ENCODE measurements at places on chromosomes 1 and 21.

DNA sequence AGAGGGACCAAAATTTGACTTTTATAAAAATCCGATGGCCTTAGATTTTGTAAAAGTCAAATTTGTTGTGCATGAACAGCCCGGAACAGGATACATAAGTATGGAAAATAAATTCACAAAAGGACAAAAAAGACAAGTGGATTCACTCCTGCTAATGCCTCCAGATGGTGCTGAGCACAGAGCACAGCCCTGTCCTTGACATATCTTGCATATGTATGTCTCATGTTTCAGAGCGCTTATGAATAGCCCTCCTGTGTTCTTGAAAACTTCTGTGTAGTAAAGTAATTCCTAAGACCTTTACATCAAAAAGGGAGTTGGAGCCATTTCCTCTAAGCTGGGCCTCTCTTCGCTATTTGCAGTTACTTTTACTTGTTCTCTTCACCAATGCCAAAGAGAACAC, 110.7 kb upstream of the RAB3GAP2 start:
- DNase-seq = no peak

DNA sequence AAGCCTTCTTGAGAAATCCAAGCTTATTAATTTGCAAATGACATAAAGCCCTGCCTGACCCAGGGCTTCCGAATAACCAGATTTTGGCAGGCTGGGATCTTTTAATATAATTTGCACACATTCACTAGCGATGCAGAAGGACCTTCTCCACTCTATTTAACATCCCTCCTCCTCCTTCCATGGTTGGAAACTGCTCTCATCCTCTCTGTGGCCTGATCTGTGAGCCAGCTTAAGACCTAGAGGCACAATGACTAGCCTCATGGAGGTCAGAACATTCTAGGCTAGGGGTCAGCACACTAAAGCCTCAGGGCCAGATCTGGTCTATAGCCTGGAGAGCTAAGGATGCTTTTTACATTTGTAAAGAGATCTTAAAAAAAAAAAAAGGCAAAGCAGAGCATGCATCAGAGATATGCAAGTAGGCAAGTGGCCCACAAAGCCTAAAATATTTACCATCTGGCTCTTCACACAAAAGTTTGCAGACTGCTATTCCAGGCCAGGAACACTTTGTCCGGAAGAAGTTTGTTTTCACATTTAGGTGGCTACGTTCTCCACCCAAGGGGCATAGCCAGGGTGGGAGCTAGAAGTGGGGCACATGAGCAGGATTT, 138.2 kb upstream of the HMGB4 start:
- DNase-seq = no peak

DNA sequence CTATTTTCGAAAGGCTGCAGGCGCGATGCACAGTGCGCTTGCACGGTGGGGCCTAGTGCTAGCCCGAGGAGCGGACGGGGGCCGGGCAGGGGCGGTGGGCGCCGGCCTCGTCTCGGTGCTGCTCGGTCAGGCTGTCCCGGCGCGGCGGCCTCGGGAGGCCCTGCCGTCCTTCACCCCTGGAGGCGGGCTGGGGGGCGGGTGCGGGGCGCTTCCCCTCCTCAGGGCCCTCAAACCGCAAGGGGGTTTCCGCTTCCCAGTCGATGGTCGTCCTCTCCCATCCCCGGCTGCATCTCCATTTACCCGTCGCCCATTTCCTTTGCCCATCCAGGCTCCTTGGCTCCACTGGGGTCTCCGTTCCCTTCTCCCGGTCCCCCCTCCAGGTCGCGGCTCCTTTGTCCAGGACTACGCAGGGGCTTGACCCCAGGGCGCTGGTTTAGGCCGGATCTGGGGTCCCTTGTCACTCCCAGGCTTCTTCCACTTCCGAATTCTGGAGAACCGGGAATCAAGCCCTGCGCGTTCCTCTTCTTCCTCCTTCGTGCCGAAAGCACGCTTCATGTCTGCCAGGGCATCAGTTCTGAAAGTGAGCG, 196.3 kb upstream of the LMO4 start:
- no peak for DNase-seq

- DNase-seq = no peak
Measured at GRCh38 chr21:31905503-31906451, 33.0 kb downstream of the HUNK start.

- DNase-seq = no peak
Measured at GRCh38 chr1:198793714-198794113, 154.9 kb downstream of the PTPRC start.

DNA sequence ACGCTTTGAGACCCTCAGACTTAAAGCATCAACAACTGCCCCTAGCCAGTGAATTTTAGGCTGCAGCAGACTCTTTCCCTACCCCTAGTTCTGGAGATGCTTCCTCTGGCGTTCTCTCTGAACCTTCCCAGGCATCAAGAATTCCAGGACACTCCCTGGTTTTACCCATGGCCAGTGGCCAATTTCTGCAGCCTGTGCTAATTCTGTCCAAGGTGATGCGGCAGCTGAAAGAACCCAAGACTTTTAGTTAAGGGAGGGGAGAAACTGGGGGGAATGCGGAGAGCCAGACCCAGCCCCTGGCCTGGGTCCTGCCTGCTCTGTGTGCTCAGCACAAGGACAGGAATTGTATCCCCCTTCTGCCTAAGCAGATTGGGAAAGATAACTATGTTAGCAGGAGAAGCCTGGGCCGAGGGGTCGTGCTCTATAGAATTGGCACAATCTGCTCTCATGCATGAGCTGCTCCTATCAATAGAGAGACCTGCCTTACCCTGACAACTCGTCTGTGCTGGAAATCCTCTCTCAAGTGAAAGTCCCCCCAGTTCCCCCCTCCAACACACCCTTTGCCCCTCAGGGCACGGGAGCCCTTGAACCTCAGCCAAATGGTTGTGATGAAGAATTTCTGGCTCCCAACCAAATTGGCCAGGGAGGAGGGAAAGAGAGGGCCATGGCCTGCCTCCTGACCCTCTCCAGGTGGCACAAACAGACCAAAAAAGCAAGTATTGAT, 5.4 kb upstream of the GJA8 start:
- no peak for DNase-seq

DNA sequence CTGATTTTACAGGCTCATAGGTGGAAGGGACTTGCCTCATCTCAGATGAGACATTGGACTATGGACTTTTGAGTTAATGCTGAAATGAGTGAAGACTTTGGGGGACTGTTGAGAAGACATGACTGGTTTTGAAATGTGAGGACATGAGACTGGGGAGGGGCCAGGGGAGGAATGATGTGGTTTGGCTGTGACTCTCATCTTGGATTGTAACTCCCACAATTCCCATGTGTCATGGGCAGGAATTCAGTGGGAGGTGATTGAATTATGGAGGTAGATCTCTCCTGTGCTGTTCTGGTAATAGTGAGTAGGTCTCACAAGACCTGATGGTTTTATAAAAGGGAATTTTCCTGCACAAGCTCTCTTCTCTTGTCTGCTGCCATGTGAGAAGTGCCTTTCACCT, 20.8 kb downstream of the SCYL3 start:
- no peak for DNase-seq

GRCh38 chr1:24981631-24982005, 51.5 kb upstream of the RUNX3 start:
- DNase-seq = no peak

GRCh38 chr1:89611721-89612120, 21.2 kb upstream of the LRRC8C start:
- no peak for DNase-seq

- DNase-seq = no peak
Measured at GRCh38 chr1:162903246-162903645, 42.3 kb upstream of the CCDC190 start.

DNA sequence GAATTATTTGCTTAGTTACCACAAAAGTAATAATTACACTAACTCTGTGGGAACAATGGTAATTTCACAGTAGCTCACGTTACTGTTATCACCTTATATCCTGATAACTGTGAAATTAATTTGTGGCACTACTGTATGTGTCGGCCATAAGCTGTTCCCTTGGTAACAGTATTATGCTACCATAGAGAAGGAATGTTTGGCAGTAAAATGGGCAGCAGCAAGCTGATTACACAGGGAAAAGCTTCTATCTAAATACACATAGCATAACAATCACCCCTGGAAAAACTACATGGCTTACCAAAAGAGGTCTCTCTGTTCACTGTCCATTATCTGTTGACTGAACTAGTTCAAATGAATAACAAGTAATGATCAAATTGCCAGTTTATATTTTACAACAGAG, 124.1 kb downstream of the DPYD start:
- no peak for DNase-seq

GRCh38 chr1:91816031-91816430, 69.9 kb downstream of the TGFBR3 start:
- DNase-seq = no peak

- no peak for DNase-seq
Measured at GRCh38 chr1:61092642-61093041, 10.3 kb downstream of the NFIA start.

- no peak for DNase-seq
Measured at GRCh38 chr1:201542309-201543035, 3.5 kb downstream of the NAV1 start.

DNA sequence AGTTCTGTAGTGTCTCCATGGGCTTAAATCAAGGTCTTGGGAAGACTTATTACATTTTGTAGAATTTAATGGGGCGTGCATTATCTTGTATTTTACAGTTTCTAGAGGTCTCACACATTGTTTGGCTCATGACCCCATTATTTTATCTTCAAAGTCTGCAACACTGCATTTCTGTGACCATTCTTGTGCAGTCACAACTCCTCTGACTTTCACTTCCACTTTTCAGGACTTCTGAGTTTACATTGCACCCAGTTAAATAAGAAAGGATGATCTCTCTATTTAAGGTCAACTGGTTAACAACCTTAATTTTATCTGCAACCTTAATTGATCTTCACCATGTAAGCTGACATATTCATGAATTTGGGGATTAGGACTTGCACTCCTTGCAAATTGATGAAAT, 1186.6 kb downstream of the MRPL39 start:
- no peak for DNase-seq

- DNase-seq = no peak
Measured at GRCh38 chr1:117760069-117760468, 154.2 kb downstream of the TENT5C start.

DNA sequence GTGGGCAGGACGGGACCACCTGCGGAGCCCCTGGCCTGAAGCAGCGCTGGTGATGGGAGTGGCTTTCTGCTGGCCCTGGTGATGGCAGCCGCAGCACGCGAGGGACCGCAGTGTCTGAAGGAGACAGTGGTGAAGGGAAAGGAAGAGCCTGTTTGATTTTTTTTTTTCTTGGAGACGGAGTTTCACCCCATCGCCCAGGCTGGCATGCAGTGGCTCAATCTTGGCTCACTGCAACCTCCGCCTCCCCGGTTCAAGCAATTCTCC, 40.2 kb upstream of the TRAPPC10 start:
- no peak for DNase-seq

DNA sequence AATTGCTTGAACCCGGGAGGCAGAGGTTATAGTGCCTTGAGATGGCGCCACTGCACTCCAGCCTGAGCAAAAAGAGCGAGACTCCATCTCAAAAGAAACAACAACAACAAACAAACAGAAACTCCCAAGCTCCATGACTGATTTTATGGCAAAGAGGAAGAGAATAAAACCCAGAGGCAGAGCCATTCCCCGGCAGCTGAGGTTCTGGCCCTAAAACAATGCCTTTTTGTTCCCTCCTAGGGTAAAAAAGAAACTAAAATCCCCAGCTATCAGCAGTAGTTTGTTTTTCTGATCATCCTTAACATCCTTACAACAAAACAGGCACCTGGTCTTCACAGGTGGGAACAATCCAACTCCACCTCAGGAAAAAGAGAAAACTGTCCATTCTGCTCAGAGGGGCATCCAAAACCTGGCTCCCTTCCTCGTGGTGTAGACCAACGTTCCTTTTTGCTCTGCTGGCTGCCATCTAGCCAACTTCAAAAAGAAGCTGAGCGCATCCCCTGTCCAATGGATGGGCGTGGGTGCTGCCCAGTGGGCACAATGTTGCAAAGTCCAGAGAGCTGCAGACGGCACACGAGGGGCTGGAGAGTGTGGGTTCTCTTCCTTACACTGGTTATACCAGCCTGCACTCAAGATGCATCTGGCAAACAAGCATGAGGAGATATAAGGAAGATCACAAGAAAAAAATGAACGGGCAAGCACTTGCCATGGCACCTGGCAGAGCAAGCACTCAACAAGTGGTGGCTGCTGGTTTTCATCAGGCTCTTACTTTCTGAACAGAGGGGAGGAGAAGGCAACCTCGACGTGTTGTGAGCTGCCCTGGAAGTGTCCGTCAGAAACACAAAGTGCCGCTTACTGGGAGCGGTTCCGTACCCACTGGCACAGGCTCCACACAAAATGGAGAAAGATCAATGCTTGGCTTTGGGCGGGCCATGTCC, 54.7 kb downstream of the SLC66A1 start:
- DNase-seq = no peak

- no peak for DNase-seq
Measured at GRCh38 chr1:22037520-22037919, 15.0 kb upstream of the CDC42 start.

DNA sequence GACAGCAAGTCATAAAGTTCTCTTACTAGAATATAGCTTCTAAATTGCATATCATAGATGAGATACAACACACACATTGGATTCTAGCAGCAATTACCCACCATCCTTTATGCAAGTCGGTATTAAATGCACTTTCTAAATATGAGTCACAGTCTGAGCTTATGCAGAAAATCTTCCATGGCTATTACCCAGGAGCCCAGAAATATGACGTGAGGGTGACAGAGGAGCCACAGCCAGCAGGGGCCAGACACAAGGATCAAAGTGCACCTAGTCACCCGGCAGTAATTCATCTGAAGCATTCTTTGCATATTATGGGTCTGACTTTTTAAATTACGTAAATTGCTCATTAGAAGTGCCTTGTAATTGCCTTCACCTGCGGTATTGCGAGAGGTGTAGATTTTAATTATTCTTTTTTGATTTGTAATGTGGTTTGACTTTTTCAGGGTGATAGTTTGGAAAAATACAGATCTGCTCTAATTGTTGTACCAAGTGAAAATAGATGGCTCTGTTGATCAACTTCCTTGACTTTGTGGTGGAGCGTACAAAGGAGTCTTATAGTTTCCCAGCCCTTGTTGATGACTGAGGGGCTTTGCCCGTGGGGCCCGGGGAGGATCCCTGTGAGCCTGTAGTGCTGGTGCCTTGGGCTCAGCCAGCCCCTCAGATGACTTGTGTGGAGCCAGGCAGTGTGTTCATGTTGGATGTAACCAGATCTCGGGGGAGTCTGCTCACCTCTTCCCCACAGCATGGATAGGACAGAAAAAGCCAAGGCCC, 470.0 kb upstream of the VAMP3 start:
- DNase-seq = no peak

GRCh38 chr1:205633421-205633976, 1.7 kb upstream of the ELK4 start:
- DNase-seq = no peak

- DNase-seq = no peak
Measured at GRCh38 chr1:153233448-153233847, 16.1 kb downstream of the PRR9 start.

- no peak for DNase-seq
Measured at GRCh38 chr1:41616563-41616962, 132.1 kb upstream of the EDN2 start.

GRCh38 chr1:80891871-80892270, 908.9 kb upstream of the ADGRL2 start:
- no peak for DNase-seq

GRCh38 chr1:216425577-216425976, 2.3 kb upstream of the USH2A start:
- DNase-seq = no peak

- no peak for DNase-seq
Measured at GRCh38 chr1:98417820-98418219, 243.7 kb upstream of the SNX7 start.
